ENCODE measurements at places on chromosomes 12 and 14.

- no peak for DNase-seq
Measured at GRCh38 chr12:95248604-95249360, 31.2 kb downstream of the VEZT start.

- no peak for DNase-seq
Measured at GRCh38 chr14:79412822-79413221, 798.5 kb downstream of the DIO2 start.

DNA sequence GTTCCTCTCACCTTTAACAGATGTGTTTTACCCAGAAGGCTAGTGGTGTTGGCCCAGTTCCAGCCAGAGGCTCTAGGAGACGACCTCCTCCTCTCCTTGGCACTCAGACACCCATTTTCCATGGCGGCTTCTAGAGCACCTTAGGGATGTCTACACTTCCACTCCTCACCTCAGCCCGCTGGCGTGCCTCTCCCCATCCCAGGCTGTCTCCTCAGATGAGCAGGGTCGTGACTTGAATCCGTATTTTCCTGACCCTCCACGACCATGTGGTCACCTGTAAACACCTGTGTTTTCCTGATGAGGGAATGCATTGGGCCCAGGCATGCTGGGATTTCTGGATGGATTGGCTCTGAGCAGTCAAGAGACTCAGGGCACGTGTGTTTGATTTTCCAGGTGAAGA, 21.8 kb upstream of the RIN3 start:
- no peak for DNase-seq

- DNase-seq = no peak
Measured at GRCh38 chr12:78146365-78146772, 315.7 kb downstream of the NAV3 start.

DNA sequence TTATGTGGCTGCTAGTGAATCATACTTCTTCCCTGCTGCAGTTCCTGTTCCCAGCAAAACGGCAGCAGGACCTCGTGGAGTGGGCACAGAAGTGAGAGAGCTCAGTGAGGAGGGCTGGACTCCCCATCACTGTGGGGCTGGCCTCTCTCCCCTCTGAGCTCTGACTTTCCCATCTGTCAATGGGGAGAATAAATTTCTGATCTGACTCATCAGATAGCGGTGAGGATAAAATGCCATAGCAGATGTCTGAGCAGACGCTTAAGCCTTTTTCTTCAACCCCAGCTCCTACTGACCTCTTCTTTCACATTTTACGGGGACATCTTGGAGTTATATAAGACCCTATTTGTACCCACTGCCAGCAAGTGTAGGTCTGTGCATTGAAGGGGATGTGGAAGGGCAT, 116.6 kb downstream of the CRACR2A start:
- no peak for DNase-seq

DNA sequence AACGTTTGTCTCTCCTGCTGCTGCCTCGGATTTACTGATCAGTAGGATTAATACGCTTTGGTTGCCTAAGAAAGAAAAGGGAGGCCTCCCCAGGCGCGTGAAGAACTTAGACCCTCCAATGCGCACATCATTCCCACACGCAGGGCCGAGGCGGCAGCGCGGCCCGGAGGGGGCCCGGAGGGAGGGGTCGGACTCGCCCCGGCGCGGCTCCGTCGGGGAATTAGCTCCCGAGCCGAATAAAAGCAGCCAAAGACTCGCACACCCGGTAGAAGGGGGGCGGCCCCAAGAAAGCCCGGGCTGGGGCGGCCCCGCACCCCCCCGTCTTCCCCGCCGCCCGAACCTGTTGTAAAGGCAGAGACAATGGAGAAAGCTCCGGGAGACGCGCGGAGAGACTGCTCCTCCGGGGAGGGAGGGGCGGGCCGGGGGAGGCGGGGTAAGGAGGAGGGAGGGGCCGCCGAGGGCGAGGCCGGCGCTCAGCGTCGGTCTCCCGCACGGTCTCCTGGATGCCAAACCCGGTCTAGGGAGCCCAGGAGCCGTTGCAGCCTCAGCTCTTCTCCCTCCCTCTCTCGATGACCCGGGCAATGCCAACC, at the start of gene NELL2:
Gene NELL2 (minus strand): TSS at position 362 of the 590 bp plus-strand sequence. CDS start 446 bp downstream, outside the sequence.
- peak; percentile 63 for DNase-seq

DNA sequence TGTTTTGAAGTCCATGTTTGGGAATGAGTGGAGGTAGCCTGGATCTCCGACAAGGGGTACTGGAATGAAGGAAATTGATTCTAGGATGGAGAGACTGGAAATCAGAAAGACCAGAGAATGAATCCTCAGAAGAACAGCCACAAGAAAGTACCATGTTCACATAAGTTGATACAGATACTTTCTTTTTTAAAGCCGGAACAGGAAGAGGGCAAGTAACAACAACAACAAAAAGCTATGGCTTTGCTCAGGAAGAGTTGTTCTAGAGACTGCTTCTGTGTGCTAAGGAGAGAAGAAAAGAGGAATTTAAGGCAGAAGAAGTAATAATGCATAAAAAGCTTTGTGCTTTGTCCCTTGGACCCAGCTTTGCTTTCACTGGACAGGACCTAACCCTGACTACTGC, 6.2 kb downstream of the TC2N start:
- DNase-seq = no peak

DNA sequence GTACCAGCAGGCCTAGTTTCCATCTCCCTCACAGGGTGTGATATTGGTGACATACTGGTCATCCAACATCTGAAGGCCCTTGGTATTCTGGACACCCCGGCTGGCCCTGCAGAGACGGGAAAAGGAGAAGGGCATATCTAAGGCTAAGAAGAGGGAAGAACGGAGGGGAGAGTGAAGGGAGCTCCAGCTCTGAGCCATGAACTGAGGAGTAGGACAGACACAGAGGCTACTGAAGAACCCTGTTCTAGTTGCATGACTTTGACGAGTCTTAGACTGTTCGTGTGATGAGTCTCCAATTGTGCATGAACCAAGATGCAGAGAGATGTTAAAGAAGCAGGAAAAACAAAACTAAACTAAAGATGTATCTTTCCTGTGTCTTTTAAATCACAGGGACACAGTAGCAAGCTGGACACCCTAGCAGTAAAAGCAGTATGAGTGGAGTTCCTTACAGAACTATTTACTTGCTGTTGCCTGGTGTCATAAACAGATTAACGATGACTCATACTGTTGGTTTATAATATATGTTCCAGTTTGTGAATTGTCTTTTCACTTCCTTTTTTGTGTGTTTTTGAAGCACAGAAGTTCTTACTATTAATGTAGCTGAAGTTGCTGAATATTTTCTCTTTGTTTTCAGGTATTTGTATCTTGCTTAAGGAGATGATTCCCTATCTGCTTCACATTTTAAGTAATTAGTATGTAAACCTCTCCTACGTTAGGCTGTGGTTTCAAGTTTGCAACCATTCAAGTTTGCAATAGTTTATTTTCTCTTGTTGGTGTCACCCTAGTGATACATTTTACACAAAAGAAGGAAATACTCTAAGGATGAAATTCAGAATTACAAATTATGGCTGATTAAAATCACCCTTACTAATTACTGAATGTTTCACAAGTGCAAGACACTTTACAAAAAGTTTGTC, 15.7 kb downstream of the FAR2 start:
- no peak for DNase-seq

- DNase-seq = no peak
Measured at GRCh38 chr14:63707216-63707615, 20.6 kb downstream of the SGPP1 start.

DNA sequence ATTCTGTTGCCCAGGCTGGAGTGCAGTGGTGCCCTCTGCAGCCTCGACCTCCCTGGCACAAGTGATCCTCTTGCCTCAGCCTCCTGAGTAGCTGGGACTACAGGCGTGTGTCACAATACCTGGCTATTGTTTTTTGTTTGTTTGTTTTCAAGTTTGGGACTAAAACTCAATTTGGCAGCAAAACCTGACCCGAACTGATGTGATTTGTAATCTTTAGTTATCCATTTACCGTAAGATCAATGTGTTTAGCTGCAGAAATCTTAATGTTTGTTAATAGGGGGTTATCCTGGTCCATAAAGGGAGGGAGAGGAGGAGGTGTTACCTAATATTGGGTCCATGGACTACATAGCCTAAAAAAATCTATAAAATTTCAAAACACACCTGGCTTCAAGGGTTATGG, 738 bp upstream of the C1S start:
- DNase-seq = no peak

DNA sequence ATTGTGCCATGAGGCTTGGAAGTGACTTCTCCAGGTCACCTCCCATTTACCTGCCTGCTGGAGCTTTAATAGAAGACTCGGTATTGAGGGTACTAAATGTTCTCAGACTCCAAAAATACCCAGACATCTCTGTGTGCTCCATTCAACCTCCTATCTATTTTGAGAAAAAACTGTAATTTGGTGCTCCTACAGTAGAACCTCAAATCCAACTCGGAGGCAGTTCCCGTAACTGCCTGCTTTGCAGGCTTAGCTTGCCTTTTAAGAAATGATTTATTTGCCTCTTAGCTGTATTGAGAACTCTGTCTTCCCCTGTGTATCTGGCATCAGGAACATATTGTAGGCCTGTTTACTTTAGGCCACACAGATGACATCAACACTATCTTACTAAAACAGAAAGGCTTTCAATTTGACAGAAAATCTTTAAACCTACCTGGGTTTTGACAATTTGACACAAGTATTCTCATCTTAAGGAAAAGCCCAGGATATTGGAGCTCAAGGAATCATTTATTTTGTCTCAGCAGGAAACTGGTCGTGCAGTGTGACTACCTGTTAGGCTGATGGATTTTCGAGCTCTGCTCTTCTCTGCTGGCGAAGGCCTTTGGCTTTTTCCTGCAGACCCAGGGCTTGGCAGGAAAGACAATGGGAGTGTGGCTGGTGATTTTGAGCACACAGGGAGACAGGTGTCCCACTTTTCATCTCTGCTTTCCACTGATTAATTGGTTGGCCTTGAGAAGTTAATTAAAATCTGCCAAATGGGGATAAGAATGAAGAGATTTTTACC, 314.8 kb downstream of the SNAPC1 start:
- DNase-seq = no peak

Data from stimulated activated CD8-positive, alpha-beta memory T cell treated with anti-CD3 and anti-CD28 coated beads, Interleukin-4, amount 100 ng/mL, for 24 hours (primary cell).